Neural progenitor cell (in vitro differentiated cells): ENCODE measurements at places on chromosomes 3 and 15.

DNA sequence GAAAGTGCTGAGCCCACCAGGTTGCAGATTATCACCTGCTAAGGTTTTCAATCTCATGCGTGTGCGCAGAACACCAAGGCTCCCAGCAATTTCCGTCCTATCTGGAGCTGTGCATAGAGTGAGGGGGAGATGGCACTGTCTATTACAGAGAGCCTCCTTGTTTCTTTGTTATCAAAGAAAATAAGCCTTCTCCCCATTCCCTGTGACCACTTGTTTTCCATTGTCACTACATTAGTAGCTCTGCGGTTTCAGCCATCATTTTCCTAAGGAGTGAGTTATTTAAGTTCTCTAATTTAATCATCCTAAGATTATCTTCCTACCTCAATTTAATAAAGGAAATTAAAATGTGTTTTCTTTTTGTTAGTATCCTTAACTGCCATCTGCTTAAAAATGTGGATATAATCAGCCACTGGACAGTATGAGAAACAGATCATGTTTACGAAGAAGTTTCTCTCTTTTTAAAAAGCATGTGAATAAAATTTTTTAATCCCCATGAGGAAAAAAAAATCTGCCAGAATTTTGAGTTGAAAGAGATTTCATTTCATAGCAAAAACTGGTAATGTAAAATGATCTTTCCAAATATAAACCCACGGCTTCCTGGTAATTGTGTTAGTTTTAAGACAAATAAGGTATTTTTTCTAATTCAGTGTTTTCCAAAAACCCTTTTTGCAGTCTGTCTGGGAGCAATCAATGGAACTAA, 172.3 kb upstream of the UBE2E1 start:
- no peak for DNase-seq

GRCh38 chr3:160435095-160435494, 14.5 kb downstream of the TRIM59 start:
- DNase-seq: no peak

DNA sequence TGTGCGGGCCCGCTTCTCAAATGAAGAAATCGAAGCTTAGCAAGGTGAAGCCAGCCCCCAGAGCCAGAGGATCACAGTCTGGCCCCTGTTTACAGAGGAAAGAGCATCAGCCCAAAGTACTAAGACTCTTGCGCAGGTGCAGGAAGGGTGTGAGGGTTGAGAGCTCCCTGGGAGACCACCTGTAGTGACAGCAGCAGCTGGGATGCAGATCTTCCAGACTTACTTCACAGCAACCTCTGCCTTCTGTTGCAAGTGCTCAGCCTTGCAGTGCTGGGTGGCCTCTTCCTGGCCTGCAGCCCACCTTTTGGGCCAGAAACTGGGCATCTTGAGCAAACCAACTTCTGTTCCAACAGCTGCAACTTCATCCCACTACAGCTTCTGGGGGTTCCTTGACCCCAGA, 19.7 kb downstream of the SPATA12 start:
- DNase-seq: no peak

GRCh38 chr3:119653876-119654275, 6.5 kb downstream of the POPDC2 start:
- DNase-seq: no peak

- DNase-seq: no peak
Observed at GRCh38 chr3:113157408-113158030, 53.8 kb upstream of the BOC start.

GRCh38 chr3:71202848-71203533, 380.5 kb downstream of the FOXP1 start:
- no peak for DNase-seq
